ENCODE measurements at places on chromosomes 11 and 22.

DNA sequence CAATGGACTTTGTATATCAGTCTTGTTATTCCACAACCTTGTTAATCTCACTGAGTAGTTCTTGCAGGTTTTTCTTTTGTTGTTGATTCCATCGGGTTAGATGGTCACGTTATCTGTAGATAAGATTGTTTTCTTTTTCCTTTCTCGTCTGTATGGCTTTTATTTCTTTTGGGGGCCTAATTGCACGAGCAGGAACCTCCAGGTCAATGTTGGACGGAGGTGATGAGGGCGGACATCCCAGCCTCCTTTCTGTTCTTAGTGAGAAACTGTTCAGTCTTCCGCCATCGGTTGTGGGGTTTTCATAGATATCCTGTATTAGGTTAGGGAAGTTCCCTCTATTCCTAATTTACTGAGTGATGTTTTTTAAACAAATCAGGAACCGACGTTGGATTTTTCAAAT lies 4.8 kb upstream of the PRR33 start:
- DNase-seq = no peak

- DNase-seq = no peak
These were observed 150.7 kb downstream of the ADAMTS15 start for GRCh38 chr11:130599073-130599654.

- DNase-seq = no peak
These were observed 37.6 kb downstream of the NAT10 start for GRCh38 chr11:34143048-34143447.

DNA sequence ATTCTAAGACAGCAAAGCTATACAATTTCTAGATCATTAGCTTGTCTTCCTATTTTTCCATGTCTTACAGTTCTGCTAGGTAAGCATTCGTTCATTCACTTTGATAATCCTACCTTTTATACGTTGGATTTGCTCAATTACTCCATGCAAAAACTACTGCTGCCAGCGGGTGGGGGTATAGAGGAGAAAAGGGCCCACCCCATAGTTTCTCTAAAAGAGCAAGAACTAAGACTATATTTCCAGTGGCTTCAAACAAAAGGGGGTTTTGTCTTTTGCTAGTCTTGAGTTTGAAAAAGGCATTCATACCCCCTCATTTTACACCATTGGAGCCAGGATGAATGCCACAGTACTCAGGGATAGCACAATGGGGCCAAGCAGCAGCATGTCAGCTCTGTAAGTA lies 155.7 kb downstream of the WT1 start:
- no peak for DNase-seq

DNA sequence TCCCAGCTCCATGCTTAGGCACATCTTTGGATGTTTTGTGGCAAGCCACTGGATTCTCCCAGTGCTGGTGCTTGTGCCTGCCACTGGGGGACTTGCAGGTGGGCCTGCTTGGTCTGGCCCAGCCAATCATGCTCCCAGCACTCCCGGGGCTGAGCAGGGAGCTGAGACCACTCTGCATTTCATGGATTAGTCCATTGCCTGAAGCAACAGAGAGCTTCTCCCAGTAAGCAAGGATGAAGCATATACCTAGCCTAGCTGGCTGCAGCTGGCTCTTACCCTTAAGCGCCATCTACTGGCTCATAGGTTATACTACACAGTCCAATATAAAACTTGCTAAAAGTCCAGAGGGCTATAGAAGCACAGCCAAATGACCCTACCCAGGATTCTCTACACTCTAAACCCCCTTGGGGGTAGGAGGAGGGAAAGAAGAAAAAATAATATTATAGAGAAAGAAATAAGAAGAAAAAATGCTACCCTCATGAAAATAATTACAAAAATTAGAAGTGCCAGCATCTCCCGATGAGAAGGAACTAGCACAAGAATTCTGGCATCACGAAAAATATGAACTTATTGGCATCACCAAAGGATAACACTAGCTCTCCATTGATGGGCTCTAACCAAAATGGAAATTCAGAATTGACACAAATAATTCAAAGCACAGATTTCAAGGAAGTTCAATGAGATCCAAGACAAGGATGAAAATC lies 275.3 kb downstream of the C11orf87 start:
- peak; percentile 29 for DNase-seq

DNA sequence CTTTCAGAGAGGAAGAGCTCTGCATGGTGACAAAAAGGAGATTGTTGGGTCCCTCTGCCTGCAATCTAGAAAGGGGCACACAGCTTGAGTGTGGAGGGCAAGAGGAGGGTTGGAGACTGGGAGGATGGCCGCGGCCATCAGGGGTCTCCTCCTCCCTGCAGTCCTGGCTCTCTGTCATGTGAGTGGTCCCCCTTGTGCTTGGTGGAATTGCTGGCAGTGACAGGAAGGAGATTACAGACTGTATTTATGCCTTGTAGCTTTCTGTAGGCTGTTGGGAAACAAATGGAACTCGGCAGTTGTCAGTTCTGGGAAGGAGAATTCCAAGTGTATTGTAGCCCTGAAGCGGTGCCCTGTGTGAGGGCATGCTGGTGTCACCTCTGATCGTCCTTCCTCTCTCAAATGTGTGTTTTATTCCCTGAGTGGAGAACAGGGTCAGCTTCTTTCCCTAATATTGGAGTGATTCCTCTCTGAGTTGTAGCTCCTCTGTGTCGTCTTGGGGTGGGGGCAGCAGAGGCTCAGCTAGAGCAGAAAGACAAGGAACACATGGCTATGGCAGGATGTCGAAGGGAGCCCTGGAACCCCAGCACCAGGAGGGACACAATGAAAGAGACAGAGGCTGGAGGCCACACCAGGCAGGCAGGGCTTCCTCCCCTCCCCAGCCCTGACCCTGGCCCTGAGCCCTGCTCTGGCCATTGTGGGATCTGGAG lies 163.1 kb downstream of the PKNOX2 start:
- no peak for DNase-seq

- DNase-seq = no peak
These were observed 19.2 kb downstream of the PIM3 start for GRCh38 chr22:49979587-49980264.

GRCh38 chr11:44604171-44604581 lies 38.7 kb downstream of the CD82 start:
- no peak for DNase-seq

DNA sequence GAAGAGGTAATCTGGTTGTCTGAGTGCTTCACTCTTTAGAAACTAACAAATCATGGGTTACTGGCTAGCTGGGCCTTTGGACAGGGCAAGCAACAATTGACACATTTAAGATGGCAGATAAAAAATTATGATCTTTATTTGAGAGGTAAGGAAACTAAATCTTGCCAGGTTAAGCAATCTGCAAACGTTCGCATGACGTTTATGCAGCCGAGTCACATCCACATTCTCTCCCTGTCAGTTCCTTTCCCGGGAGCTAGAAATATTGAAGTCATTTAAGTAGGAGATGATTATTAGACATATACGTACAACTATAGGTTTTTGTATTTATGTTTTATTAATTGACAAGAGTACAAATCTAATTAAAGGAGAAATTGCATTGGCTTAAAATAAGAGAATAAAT lies 57.4 kb upstream of the RCN1 start:
- DNase-seq = no peak

DNA sequence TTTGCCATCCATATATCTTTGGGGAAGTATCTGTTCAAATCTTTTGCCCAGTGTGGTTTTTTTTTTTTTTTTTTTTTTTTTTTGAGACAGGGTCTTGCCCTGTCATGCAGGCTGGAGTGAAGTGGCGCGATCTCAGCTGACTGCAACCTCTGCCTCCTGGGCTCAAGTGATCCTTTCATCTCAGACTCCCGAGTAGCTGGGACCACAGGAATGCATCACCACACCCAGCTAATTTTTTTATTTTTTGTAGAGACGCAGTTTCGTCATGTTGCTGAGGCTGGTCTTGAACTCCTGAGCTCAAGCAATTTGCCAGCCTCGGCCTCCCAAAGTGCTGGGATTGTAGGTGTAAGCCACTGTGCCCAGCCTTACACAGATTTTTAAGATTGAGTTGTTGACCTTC lies 4.8 kb upstream of the FAM118A start:
- no peak for DNase-seq

- no peak for DNase-seq
These were observed 131.8 kb downstream of the UVRAG start for GRCh38 chr11:75946531-75947530.

DNA sequence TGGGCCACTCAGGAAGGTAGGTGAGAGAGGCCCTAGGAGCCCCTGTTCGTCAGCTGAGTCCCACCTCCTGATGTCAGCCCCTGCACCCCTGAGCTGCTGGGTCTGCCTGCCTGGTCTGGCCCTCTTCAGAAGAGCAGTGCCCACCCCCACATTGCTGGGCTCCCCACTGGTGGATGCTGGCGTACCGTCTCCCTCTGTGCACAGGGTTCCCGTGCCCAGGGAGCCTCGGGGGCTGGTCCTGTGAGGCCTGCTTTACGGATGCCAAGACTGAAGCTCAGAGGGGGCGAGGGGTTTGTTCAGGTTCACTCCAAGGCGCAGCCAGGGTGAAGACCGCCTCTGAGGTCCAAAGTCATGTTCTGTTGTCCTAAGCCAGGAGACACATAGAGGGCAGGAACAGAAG lies 44.7 kb upstream of the GCAT start:
- DNase-seq = no peak

- no peak for DNase-seq
These were observed 27.4 kb downstream of the FAT3 start for GRCh38 chr11:92251980-92252379.

DNA sequence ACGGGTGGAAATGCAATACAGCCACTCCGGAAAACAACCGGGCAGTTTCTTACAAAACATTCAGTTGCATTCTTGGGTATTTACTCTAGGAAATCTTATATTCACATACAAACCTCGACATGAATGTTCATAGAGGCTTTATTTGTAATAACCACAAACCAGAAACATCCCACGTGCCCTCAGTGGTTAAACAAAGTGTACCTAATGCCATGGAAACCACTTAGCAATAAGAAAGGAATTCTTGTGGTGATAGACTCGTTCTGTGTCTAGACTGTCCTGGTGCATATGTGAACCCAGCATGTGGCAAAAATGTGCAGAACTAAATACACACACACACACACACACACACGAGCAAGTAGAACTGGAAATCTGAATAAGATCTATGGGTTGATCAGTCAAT lies 1073.3 kb downstream of the TBC1D22A start:
- DNase-seq = no peak

DNA sequence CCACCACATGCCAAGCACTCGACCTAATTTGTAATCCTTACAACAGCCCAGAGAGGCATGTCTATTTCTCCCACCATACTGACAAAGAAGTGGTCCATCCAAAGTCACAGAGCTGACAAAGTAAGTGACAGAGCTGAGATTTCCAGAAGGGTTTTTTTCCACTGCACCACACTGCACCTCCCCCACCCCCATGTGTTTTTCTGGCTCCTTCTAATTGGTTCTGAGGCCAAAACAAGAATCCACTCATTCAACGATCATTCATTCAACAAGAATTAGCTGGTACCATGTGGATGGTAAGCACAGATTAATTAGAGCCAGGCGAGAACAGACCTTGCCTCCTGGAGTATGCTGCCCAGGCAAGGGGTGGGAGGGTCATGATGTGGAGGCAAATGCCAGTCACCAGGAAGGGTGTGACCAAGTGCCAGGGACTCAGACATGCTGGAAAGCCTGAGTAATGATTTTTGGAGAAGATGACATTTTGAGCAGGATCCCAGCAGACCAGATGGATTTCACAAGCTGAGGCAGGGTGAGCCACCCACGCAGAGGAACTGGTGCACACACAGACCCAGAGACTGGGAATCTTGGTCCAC lies 14.9 kb upstream of the PRG2 start:
- DNase-seq = no peak

GRCh38 chr22:20025401-20026203 lies 4.7 kb downstream of the TANGO2 start:
- no peak for DNase-seq

DNA sequence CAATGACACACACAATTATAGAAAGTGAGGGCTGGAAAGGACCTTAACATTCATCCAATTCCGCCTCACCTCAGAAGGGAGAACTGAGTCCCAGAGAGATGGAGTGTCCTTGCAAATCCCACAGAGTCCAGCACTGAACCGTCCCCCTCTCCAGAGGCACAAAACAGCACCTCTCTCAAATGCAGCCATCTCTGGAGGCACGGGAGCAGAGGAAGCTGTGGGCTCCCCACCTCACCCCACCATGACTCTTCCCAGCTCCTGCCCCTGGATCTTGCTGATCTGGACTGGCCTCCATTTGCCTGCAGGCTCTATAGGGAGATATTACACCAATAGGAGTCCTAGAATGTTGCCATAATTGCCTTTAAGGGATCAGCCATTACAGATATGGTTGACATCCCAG lies 1.4 kb upstream of the DRD2 start:
- DNase-seq = no peak

- DNase-seq = no peak
These were observed 723 bp upstream of the CLP1 start for GRCh38 chr11:57656885-57657193.

DNA sequence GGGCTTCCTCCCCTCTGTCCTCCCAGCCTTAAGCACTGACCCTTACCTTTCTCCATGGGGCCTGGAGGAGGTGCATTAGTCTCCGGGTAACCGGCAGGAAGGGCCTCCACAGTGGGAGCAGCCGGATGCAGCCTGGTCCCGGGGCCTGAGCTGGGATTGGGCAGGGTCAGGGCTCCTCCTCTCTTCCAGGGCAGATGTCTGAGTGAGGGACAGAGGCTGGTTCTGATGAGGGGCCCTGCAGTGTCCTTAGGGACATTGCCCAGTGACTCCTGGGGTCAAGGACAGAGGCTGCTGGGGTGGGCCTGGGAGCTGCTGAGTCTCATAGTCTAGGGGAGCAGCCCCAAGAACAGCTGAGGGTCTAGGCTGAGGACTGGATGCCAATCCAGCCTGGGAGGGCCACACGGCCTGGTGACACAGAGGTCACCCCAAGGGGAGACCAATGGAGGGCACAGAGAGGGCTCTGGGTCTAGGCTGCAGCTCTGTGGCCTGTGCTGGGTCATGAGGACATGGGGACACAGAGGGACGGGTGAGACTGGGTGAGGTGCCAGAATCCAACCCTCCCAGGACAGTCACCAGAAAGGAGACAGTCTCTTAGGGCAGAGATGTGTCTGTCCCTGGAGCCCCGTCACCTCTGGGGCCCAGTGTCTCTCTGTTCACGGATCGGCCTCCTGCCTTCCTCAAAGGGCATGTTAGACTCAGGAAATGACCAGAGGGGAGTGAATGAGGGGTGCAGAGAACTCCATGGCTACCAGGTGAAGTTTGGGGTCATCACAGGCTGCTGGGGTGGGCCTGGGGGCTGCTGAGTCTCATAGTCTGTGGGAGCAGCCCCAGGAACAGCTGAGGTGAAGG lies 6.5 kb downstream of the IGLL5 start:
- no peak for DNase-seq

- DNase-seq = no peak
These were observed 129.7 kb upstream of the LDLRAD3 start for GRCh38 chr11:35814081-35814695.

DNA sequence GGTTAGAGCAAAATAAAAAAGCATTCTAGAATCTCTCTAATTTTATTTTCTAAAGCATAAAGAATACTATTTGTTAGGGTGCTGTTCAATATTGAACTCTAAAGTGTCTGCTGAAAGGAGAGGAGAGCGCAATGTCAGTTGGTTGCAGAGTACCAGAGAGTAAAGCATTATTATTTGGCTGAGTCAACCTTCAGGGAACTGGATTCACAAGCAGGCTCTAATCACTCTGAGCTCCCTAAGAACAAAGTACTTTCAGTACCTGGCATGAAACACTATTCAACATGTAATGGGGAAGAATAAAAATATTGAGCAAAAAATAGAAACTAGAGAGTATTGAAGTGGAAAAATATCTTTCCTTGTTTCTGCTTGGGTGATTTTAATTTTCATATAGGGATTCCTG lies 961.0 kb upstream of the CCDC90B start:
- no peak for DNase-seq
